SJCRH30 (cell line): ENCODE measurements at places on chromosomes 3 and 15.

- peak; percentile 23 for DNase-seq
Measured at GRCh38 chr15:50219820-50220219, 37.8 kb downstream of the SLC27A2 start.

- DNase-seq, result no peak
Measured at GRCh38 chr15:87740655-87741344, 515.7 kb downstream of the NTRK3 start.

- DNase-seq, result no peak
Measured at GRCh38 chr3:107911337-107912000, 179.4 kb downstream of the CD47 start.

DNA sequence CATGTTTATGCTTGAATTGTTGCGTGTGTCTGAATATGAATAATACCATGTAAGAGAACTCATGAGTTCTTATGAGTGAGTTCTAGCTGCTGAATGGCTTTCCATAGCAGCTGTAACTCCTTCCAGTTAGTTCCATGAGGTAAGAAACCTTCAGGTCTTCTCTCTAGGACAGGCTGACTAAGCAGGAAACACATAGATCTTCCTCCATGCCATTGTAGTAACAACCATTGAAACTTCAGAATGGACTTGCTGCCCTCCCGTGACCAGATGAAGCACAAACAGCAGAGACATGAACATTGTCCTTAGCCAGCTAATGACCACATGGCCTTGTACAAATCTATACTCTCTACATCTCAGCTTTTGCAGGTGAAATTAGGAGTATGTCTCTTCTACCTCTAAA, 200.0 kb downstream of the ZNF385D start:
- DNase-seq, result peak; percentile 16
